Muscle of leg (tissue), 16 donors: ENCODE measurements at places on chromosomes 1 and 21. TPM values are rescaled to one million over a fixed set of nuclear protein-coding genes. Genes with fewer than 3 reads are reported as not detected.

Gene RBM15
- 7.3 TPM for polyA plus RNA-seq

Gene MIXL1
- polyA plus RNA-seq: 0.98 TPM

Gene PLPPR4
- 6.7 TPM for polyA plus RNA-seq

Gene CA14
- 1.9 TPM for polyA plus RNA-seq

Gene GPA33
- 0.11 TPM for polyA plus RNA-seq

Gene SHISAL2A
- 2.9 TPM for polyA plus RNA-seq

Gene CCDC181
- 1.1 TPM for polyA plus RNA-seq
